ENCODE measurements at places on chromosomes 1 and 21. TPM values are rescaled to one million over a fixed set of nuclear protein-coding genes. Genes with fewer than 3 reads are reported as not detected.

OR6N1 gene
- total RNA-seq: not detected

DNA sequence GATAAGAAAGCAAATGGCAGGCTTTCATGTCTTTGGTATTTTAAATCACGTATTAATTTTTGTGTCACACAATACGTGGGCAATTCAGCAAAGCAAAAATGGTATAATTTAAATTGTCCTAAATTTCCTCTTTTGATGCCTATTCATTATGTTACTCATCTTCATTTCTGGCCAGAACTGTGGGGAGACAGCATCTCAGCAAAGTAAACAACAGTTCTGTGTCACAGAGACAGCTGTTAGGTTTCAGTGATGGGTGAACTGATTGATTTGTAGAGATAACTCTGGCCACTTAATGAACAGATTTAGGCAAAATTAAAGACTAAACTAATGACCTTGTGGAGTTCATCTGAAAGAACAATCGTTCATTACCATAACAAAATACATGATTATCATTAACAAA is 49.2 kb downstream of the FH start:
- DNase-seq: no peak

DNA sequence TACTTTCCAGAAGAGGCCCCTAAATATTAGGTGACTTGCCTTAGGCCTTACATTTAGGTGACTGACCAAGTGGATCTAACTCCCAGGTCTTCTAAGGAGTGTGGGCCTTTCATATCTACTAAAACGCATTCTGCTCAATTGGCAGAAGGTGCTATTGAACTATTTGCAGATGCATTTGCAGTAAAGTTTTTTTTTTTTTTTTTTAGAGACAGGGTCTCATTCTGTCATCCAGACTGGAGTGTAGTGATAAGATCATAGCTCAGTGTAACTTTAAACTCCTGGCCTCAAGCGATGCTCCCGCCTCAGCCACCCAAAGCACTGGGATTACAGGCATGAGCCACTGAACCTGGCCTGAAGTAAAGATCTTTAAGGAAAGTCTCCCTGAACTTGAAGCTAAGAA is 13.0 kb upstream of the ACBD6 start:
- DNase-seq: no peak

GRCh38 chr1:52569449-52570210 is 16.7 kb upstream of the TUT4 start:
- no peak for DNase-seq

GRCh38 chr1:87806379-87807094 is 477.9 kb downstream of the LMO4 start:
- DNase-seq: no peak

- DNase-seq: no peak
Measured at GRCh38 chr1:3943806-3944577, 43.9 kb upstream of the C1orf174 start.

GRCh38 chr1:71045463-71046028 is 2.1 kb downstream of the PTGER3 start:
- no peak for DNase-seq
